Hematopoietic multipotent progenitor cell treated with erythropoietin and hydrocortisone succinate and interleukin-3 and kit ligand, for 17 days (in vitro differentiated cells): ENCODE measurements at places on chromosomes 1 and 21.
A peak's percentile ranks its signal among the peaks of the same experiment; 100 is the strongest.

DNA sequence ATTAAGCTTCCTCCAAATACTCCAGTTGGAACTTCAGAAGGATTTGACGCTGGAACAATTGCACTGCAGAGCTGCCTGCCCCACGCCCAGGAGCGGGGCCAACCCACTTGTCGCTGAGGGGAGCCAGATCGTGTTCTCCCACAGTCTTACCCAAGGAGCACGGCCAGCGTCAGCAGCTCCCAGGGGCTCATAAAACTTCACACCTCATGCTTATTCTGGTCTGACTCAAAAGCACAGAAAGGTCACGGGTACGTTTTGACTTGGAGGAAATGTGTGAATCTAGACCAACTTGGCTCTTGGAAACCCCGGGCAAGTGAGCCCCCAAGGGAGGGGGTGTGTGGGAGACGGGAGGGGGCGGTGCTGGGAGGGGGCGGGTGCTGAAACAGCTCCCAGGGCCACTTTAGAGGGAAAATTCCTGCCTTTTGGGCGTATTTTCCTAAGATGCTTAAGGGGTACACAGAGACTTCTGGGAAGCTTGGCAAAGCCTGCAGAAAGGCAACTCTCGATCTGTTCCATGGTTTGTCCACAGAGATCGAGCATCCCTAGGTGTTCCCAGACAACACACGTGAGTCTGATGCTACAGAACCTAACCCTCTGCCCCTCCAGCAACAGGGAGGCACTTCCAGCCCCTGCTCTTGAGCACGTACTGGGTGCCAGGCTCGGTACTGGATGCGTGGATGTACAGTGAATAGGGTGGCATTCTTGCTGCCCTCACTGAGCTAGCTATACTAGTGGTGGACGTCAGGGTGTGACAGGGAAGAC is 98.9 kb downstream of the DHRS3 start:
- no peak for DNase-seq

- DNase-seq = no peak
These were observed at the start of gene CASP9 for GRCh38 chr1:15524021-15524282. Gene CASP9 (minus strand): TSS chr1:15524215. CDS start chr1:15524200, 15 bp downstream.

GRCh38 chr1:45018599-45019230 is 6.7 kb downstream of the UROD start:
- DNase-seq = peak; percentile 70

GRCh38 chr1:52574594-52574993 is 21.7 kb upstream of the TUT4 start:
- no peak for DNase-seq

GRCh38 chr1:104574620-104575019 is 824.9 kb downstream of the AMY1C start:
- no peak for DNase-seq

- no peak for DNase-seq
These were observed 156.6 kb downstream of the AK5 start for GRCh38 chr1:77438236-77438913.

GRCh38 chr1:71823708-71824305 is 458.5 kb downstream of the NEGR1 start:
- DNase-seq = no peak

GRCh38 chr1:83942914-83943313 is 56.0 kb downstream of the TTLL7 start:
- no peak for DNase-seq

- DNase-seq = no peak
These were observed 4.7 kb downstream of the RAB29 start for GRCh38 chr1:205770618-205771017.

DNA sequence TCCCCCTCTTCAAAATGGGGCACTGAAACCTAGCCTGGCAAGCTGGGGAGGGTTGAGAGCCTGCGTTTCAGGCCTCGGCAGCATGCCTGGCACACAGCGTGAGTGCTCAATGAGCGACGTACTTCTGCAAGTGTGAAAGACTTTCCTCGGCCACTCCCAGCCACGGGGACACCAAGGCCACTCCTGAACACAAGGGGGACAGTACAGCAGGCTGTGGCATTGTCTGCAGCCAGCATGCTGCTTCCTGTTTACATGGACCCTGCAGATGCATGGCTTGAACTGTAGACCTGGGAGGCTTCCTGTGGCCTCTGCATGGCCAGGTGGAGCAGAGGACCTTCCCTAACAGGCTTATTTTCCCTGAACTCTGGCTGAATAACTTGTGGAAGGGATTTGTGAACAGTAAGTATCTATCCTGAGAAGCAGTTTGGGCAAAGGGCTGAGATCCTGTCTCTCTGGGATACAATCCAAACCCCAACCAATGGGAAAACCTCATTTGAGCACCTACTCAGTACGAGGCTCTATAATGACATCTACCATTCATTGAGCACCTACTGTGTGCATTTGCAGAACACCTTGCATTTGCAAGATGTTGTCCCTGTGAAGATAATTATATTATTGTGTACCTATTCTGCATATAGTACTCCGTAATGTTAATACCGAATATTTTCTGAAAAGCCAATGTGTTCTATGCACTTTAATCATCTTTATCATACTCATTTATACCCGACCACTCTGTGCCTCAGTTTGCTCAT is 9.9 kb upstream of the HSPG2 start:
- no peak for DNase-seq
